ENCODE measurements at places on chromosomes 4 and X.

- no peak for DNase-seq
These were observed 1.8 kb upstream of the OTUD4 start for GRCh38 chr4:145182222-145182621.

DNA sequence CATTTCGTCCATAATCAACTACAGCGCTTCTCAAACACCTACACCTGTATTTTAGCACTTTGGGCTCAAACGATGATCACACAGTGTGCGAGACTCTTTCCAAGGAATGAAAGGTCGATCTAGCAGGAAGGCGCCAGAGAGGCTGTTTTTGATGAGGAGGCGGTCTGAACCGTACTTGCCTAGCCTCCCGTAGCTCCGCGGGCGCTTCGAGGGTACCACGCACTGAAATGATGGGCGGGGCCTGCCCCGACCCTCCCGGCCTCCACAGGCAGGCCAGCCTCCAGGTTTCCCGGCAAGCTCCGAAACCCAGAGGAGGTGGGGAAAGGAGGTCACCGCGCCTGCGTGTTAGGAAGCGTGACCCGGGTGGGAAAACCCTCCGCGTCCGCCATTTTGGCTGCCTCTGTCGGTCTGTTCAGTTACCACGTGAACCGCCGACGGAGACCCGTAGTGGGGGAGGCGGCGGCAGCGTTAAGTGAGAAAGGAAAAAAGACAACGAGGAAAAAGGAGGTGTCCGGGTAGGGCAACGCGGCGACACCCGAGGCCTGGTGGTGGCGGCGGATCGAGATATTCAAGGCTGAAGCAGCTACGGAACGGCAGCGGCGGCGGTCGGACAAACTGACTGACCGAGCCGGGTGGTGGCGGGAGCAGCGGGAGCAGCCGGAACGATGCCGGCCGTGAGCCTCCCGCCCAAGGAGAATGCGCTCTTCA is at the start of gene NAA15:
Gene NAA15 (plus strand): TSS at position 393 of the 708 bp plus-strand sequence. CDS start 273 bp downstream, at position 666.
- DNase-seq: peak; percentile 97

GRCh38 chr4:124694946-124695598 is 17.5 kb downstream of the ANKRD50 start:
- DNase-seq: no peak

DNA sequence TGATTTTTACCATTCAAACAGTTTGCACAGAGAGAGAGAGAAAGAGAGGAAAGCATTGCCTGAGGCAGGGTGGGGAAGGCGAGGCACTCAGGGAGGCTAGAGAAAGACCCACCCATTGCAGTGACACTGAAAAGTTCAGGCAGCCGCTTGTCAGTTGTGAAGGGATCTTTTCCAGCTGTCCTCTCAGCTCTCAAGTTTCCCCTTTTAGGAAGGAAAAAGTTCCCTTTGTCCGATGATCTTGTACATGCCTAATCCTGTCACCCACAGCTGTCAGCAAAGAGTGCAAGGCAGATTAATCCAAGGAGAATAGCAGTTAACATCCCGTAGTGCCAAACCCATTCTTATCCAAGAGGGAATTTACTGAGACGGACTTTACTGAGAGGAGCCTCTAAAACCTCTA is 255.0 kb downstream of the MAGEB5 start:
- DNase-seq: no peak

DNA sequence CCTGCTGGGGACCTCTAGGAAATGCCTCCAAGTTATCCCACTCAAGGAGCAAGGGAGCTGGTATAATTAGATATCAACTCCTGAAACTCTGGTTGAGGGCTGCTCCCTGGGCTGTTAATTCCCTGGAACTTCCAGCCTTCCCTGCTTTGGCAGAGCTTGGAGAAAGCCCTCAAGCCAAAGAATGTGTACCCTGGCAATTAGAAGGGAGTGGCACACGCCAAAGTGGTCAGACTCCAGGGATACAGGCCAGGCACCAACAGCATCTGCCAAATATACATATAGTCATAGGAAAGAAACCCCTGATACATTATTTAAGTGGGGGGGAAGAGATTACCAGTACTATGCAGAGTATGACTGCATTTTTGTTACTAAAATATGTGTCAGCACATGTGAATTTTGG is 616.8 kb downstream of the BCOR start:
- DNase-seq: no peak

- no peak for DNase-seq
These were observed 65.3 kb upstream of the MYOZ2 start for GRCh38 chr4:119070301-119070700.

DNA sequence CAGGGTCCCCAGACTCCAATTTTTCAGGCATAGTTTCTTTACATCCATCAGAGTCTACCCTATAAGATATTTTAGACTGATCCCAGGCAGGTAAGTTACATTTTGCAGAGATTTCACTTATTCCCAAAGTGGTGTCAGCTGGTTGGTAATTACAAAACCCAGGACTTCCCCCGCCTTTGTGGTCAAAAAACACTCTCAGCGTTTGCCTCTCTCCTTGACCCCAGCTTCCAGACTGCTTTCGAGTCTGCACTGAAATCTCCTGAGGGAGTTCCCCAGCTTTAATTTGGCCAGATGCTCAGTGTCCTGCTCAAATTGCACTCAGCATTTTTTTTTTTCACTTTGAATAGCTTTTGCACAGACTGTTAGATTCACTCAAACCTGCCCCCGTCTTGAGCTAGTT is 11.2 kb upstream of the AMOT start:
- no peak for DNase-seq

- peak; percentile 15 for DNase-seq
These were observed 3.6 kb downstream of the MID1IP1 start for GRCh38 chrX:38804682-38805431.

- no peak for DNase-seq
These were observed 4.0 kb upstream of the SH2D1A start for GRCh38 chrX:124342174-124342867.

DNA sequence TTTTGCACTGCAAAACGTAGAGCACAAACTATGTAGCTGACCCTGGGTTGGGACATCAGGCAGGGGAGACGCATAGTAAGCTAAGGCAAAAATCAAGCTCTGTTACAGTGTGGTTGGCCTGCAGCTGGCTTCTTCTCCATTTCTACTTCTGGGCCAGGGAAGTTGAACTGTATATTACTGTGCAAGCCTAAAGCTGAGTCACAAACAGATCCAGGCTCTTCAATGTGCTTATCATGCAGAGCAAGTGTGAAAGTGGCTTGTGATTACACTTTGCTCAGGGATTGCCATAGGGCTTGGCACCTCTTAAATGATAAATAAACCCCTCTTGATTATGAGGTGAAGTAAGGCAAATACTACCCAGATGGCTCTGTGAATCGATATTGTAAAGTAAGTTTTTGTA is 40.5 kb downstream of the CLDN34 start:
- no peak for DNase-seq

DNA sequence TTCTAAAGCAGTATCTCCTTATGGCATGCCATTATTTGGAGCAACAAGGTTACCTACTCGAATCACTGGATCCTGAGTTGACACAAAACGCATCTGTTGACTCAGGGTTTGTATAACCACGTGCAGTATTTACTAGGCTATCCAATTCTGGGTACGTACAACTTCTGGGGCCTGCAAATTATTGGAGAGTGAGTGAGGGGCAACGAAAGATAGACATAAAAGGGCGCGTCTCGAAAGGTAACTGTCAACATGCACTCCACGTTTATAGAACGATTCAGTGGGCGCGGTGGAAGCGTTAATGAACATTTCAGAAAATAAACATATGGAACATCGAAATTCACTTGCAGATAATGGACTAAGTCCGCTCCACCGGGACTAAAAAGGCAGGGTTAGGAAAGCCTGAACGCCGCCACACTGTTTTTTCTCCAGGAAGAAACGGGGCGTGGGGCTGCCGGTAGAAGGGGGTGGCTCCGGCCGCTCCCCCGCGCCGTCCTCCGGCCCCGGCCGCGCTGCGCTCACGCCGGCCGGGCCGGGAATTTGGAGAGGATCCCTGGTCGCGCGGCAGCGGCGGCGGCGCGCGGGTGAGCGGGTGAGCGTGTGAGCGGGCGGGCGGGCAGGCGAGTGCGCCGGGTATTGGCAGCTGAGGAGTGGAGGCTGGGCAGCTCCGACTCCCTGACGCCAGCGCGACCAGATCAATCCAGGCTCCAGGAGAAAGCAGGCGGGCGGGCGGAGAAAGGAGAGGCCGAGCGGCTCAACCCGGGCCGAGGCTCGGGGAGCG is at the start of gene SMAD1:
Gene SMAD1 (plus strand): TSS at position 690 of the 778 bp plus-strand sequence. CDS start 32,761 bp downstream, outside the sequence.
- peak; percentile 64 for DNase-seq

- no peak for DNase-seq
These were observed 36.0 kb downstream of the TMPRSS11A start for GRCh38 chr4:67927251-67927650.

- DNase-seq: no peak
These were observed 67.7 kb downstream of the UGT2A3 start for GRCh38 chr4:68883870-68884269.

- no peak for DNase-seq
These were observed 49.0 kb downstream of the NIPAL1 start for GRCh38 chr4:48065587-48066052.

- no peak for DNase-seq
These were observed 42.3 kb downstream of the BCOR start for GRCh38 chrX:40055495-40055894.

- DNase-seq: no peak
These were observed 36.9 kb downstream of the INTU start for GRCh38 chr4:127669691-127670090.

GRCh38 chr4:34105311-34105710 is 2139.0 kb downstream of the ARAP2 start:
- DNase-seq: no peak

GRCh38 chr4:65021149-65021548 is 611.9 kb upstream of the TECRL start:
- no peak for DNase-seq

GRCh38 chr4:184553891-184554290 is 79.5 kb upstream of the IRF2 start:
- DNase-seq: no peak

- DNase-seq: no peak
These were observed 62.4 kb upstream of the WDFY3 start for GRCh38 chr4:85028910-85029309.

- DNase-seq: no peak
These were observed 67.4 kb downstream of the RNF150 start for GRCh38 chr4:141065872-141066271.

DNA sequence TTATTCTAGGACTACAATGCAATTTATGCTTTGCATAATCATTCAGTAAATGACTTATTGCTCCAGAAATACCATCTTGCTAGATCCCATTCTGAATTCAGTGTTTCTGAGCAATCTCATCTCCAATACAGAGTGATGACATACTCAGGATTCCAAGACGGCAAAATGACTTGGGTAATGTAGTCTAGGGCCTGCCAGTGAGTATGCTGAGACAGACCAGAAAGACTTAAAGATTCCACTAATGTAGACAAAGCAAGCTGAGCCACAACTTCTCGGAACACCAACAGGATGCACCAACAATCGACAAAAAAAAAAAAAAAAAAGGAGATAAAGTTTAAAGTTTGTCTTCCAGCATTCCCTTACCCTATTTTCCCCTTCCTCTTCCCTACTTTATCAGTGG is 919 bp upstream of the SEC24B start:
- no peak for DNase-seq

- no peak for DNase-seq
These were observed 21.6 kb upstream of the PDCL2 start for GRCh38 chr4:55613621-55614020.

- no peak for DNase-seq
These were observed 26.0 kb upstream of the BMP2K start for GRCh38 chr4:78749972-78750727.

DNA sequence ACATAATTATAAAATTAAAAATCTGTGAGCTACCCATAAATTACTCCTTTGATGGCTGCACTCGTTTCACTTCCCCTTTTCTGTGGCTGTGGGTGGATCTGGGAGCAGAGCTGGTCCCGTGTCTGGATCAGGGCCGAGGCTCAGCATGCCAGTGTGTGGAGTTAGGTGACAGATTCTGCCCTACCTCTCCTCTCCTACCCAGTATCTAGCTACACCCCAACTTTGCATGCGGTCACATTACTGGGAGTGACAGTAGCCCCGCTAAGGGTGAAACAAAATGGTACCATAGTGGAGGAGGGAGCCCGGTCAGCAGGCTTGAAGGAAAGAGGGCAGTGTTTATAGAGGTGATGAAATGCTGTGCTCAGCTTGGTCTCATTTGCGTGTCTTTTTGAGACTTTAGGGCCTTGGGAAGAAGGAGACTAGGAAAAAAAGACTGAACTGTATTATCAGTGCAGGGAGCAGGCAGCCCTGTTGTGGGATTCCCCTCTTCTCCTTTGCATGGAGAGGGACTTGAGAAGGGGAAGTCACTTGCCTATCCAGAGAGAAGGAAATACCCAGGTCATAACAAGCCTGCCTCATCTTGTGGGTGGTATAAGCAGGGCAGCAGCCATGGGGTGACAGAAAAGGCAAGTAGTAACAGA is 48.4 kb downstream of the ARHGAP10 start:
- no peak for DNase-seq

GRCh38 chr4:14783011-14783877 is 219.0 kb upstream of the CPEB2 start:
- DNase-seq: no peak

- no peak for DNase-seq
These were observed 74.0 kb downstream of the FANCB start for GRCh38 chrX:14798805-14799397.

DNA sequence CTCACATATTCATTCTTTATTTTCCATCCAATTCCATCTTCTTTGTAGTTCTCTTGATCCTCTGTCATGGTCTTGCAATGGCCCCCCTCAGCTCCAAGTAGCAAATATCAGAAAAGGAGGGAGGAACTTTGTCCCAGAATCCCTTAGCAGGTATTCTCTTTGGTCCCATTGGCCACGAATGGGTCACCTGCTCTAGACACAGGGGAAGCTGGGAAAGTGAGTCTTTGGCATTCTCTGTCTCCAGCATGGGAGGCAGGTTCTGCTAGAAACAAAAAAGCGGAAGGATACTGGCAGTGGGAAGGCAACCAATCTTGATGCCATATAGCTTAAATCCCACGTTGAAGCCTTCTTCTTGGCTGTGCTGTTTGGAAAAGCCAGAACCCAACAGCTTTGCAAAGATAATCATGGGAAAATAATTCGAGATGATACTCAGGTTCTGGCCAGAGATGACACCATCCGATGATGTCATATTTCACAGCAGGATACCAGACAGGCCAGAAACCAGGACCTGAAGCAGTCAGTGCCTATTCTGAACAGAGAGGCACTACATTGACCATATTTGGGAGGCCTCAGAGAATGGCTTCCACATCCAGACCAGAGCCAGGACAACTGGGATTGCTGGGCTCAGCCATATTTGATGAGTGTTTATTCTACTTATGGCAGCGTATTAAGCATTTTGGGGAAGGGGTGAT is 110.4 kb upstream of the ATXN3L start:
- no peak for DNase-seq

DNA sequence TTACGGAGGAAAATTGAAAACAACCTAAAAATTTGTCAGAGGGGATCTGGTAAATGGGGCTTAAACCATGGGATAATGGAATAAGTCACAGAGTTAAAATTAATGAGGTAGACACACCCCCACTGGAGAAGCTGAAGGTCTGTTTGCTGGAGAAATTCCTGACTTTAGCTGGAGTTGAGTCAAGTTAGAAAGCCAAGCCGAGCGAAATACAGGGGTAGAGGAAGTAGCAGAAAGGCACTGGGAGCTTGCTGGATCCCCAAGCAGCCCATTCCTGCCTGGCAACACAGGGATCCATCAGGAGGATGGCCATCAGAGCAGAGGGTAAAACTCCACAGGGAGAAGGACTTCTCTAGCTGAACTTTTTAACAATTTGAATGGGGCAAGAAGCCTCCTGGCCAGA is 163.8 kb downstream of the ATRX start:
- DNase-seq: no peak
